ENCODE measurements at places on chromosomes 3 and 15.

GRCh38 chr15:61994216-61994615 lies 66.0 kb downstream of the VPS13C start:
- DNase-seq: no peak

- no peak for DNase-seq
Measured at GRCh38 chr3:165406425-165406824, 210.2 kb upstream of the SLITRK3 start.

GRCh38 chr3:67006460-67006859 lies 8.4 kb downstream of the KBTBD8 start:
- DNase-seq: no peak

GRCh38 chr15:88258093-88258641 lies 1.6 kb upstream of the NTRK3 start:
- no peak for DNase-seq

DNA sequence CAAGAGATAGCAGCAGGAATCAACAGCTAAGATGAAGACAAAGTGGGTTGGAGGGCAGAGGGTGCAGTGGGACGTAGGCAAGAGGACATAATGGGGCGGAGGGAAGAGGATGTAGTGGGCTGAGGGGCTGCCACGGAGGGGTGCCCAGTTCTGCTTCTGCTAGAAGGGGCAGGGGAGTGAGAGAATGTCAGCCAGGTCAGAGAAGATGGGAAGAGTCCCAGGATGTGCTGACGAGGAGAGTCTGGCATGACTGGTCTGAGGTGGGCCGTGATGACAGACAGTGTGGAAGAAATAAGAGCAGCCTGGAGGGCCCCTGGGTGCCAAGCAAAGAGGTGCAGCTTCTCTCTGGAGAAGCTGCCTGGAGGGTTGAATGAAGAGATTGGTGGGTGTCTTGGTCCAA lies 4.0 kb downstream of the SPSB4 start:
- no peak for DNase-seq
